ENCODE measurements at places on chromosomes 11 and 22.

DNA sequence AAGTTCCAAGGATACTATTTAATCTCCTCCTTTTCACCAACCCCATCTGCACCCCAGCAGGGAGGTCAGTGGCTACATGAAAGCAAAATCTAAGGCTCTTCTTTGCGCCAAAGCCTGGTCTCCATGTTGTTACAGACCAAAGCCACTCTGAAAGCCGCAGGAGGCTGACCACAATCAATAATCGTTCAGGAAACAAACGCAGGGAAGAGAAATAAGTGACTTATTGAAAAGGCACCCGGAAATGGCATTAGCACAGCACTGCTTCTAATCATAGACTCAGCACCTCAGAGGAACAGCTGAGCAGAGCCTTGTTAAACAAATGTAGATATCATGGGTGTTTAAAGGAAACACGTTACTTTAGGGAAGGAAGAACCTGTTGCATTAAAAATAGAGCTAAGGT, 183.9 kb downstream of the KIRREL3 start:
- DNase-seq = no peak

GRCh38 chr11:65640483-65641296, 2.8 kb downstream of the SIPA1 start:
- DNase-seq = no peak

- DNase-seq = no peak
These were observed 39.4 kb downstream of the GNB1L start for GRCh38 chr22:19815093-19815822.

DNA sequence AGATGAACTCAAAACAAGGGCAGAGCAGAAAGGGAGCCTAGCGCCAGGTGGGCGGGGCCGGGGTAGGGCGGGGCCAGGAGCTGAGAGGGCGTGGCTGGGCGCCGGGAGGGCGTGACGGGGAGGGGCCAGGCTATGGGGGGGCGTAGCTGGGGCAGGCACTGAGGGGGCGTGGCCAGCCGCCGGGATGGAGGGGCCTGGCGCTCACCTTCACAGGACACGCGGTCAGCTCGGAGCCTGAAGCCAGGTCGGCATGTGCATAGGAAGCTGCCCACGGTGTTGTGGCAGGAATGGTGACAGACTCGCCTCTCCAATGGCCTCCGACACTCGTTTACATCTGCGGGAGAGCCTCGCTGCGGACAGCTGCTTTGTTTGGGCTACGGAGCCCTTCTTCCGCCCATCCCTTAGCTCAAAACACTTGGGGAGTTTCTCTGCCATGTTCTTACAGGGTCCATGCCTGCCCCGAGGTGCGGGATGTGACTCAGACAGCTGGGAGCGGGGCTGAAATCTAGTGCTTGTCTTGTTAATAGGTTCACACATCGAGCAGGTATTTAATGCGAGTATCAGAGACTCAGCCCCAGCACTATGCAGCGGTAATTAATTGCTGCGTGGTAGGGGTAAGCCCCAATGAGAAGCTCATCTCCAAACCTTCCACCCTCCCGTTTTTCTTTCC, 13.4 kb downstream of the VWCE start:
- DNase-seq = no peak

GRCh38 chr22:24128021-24128420, 53.3 kb upstream of the SUSD2 start:
- DNase-seq = no peak

GRCh38 chr11:14748090-14748489, 104.5 kb downstream of the PDE3B start:
- DNase-seq = no peak

GRCh38 chr11:86458294-86459001, 83.8 kb downstream of the CCDC81 start:
- DNase-seq = no peak

DNA sequence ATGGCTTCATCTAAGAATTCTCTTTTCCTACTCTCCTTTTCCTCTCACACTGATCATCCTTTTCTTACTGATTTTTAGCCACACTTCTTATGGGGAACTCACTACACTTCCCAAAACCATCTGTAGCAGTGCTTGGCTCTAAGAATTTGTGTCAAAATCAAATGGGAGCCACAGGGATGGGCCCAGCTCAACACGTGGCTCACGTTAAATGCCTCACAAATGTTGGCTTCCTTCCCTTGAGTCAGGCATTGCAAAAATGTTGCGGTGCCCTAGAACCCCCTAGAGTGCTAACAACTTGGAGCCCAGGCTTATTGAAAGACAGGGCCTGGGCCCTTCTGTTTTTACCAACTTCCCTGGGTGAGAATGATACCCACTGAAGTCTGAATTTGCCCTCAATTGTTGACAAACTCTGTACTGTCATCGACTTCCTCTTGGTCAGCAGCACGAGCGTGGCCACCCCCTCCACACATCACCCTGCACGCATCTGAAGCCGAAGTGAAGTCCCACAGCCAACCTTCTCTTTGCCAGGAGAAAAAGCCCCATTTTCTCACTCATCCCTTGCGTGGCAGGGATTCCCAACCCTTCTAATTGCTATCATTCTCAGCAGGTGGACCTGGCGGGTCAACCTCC, 69.7 kb downstream of the ELFN2 start:
- DNase-seq = no peak

DNA sequence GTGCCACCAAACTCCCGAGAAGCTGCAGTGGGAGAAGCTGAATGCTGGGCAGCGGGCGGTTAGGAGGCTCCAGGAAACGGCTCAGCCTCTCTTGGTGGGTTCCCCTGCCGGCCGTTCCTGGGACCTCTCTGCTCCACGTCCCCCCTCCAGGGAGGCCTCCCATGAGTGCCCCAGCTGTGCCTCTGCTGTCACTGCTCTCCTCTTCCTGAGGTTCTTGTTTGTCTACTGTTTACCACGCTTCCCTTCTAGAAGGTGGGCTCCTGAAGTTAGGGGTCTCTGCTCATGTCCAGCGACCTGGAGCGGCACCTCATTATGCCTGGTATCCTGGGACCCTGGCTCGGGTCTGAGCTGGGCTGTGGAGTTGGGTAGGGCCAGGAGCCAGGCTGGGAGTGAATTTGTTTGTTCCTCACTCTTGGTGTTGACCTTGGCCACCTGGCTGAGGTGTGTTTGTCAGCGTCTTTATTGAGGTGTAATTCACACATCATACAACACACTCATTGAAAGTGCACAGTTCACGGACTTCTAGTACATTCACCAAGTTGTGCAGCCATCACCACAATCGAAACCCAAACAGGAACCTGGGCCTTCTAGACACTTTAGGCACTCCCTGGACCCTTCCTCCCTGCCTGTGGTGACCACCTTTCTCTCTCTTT, 37.8 kb upstream of the GRAMD4 start:
- DNase-seq = no peak

DNA sequence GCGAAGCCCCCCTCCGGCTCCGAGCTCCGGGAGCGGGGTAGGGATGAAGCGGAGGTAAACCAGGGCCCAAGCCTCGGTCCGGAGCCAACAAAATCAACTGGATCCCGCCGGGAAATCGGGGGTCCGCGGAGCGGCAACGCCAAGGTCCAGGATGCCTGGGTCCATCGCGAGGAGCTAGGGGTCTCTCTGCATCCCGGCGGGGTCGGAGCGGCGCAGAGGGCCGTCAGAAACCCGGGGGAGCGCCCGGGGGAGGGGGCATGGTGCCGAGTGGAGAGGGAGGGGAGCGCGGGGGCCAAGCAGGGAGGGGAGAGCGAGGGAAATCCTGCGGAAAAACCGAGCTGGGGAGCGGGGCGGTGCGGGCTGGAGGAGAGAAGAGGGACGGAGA, 51.8 kb downstream of the SLC22A12 start:
- DNase-seq = no peak

GRCh38 chr11:86089659-86090058, 20.8 kb upstream of the PICALM start:
- DNase-seq = no peak

DNA sequence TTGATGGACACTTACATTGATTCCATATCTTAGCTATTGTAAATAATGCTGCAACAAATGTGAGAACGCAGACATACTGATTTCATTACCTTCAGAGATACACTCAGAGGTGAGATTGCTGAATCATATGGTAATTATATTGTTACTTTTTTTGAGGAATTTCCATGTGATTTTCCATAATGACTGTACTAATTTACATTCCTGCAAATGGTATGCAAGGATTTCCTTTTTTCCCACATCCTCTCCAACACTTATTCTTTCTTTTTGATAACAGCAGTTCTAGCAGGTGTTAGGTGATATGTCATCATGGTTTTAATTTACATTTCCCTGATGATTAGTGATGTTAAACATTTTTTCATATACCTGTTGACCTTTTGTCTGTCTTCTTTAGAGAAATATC, 207.7 kb downstream of the C11orf87 start:
- DNase-seq = no peak

Measured in stimulated activated CD8-positive, alpha-beta memory T cell treated with anti-CD3 and anti-CD28 coated beads, Interleukin-4, amount 100 ng/mL, for 4 hours (primary cell).